ENCODE measurements at places on chromosomes 6 and 20. TPM values are rescaled to one million over a fixed set of nuclear protein-coding genes. Genes with fewer than 3 reads are reported as not detected.

Gene GPR6
- not detected for total RNA-seq

Gene PNRC1
- 47.4 TPM for total RNA-seq

Gene ISM1
- 0.33 TPM for total RNA-seq

Gene MEP1A
- not detected for total RNA-seq

Data from uterine smooth muscle cell (primary cell).